ENCODE measurements at places on chromosomes 1 and 21.

DNA sequence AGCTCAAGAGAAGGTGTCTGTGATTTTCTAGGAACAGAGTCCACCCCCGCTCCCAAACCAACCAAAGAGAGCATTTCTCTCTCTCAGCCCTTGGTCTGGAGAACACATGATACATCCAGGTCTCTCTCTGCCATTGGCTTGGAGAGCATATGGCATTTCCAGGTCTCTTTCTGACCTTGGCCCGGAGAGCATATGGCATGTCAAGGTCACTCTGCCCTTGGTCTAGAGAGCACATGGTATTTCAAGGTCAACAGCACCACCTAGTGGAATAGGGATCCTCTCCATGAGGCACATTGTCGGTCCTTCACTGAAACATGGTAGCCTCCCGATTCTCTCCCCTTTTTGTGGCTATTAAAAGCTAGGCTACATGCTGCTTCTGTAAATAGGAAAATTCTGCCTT, 437.7 kb upstream of the OLFM3 start:
- DNase-seq = no peak

GRCh38 chr1:6037338-6037762, 8.3 kb upstream of the KCNAB2 start:
- no peak for DNase-seq

- no peak for DNase-seq
These were observed 17.9 kb upstream of the THEM5 start for GRCh38 chr1:151871284-151872030.

- no peak for DNase-seq
These were observed 1.5 kb downstream of the PAQR6 start for GRCh38 chr1:156246241-156246780.

DNA sequence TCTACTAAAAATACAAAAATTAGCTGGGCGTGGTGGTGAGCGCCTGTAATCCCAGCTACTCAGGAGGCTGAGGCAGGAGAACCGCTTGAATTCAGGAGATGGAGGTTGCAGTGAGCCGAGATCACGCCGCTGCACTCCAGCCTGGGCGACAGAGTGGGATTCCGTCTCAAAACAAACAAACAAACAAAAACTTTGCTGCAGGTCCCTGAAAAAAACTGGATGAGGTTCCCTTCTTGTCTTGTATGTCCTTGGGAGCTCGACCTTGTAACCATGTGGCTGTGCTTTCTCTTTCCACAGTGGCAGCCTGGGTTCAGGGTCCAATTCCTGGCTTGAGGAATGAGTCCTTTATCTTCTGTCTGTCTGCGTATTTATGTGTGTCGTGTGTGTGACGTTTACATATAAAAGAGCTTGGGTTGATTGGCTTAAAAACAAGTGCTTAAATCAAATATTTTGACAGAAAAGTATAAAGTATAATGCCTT, 18.0 kb upstream of the COX20 start:
- no peak for DNase-seq

DNA sequence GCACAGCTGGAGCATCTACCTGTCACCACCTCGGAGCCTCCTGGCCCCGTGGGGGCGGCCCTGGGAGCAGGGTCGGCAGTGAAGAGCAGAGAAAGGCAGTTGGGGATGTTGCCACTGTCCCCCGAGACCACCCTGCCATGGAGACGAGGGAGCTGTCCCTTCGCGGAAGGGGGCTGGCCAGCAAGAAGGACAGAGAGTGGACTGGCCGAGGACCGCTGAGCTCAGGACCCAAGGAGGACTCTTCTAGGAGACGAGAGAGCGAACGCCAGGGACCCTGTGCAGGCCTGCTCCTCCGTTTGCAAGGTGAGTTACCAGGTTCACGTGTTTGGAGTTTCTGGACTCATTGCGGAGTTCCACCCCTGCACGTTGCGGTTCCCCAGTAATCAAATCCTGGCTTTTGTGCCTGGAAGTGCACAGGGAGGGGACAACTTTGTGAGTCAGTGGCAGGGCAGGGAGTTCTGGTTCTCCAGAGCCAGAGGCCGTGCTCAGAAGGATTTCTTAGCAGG, 5.6 kb upstream of the POFUT2 start:
- no peak for DNase-seq

GRCh38 chr1:12711536-12711935, 4.4 kb upstream of the AADACL3 start:
- DNase-seq = no peak

- no peak for DNase-seq
These were observed 18.8 kb upstream of the RGS16 start for GRCh38 chr1:182622901-182623528.

- DNase-seq = no peak
These were observed 52.3 kb upstream of the RAP1GAP start for GRCh38 chr1:21721295-21721985.

- no peak for DNase-seq
These were observed 49.4 kb downstream of the KIF21B start for GRCh38 chr1:200973937-200974657.

DNA sequence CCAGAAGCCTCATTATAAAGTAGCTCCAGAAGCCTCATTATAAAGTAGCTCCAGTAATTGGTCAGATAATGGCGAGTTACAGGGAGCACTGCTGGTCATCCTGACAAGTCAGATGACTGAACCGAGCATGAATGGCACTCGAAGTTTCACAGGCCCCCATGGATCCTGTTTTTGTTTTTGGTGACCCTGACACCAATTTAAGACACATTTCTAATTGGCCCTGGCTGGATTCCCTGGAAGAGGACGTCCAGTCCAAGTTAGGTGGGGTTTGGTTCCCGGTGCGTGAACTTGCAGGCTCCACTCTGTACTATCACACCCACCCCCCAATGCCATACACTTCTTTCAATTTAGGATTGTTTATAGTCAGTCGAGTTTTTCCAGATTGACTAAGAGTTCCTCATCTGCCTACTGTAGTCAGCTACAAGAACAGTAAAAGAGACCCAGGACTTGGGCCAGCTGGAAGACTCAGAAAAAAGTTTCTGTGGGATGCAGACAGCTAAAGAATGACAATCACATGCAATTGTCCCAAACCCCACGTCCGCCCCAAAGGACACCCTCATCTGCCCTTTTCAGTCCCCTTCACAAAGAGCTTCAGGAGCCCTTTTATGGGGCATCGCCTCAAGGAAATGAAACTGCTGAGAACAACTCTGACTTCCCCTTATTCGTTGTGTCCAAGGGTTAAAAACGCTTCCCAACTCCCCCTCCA, 2.7 kb downstream of the DHRS3 start:
- no peak for DNase-seq

- no peak for DNase-seq
These were observed 38.9 kb downstream of the WARS2 start for GRCh38 chr1:119101563-119101962.

GRCh38 chr1:152884966-152885624, 7.0 kb downstream of the SMCP start:
- DNase-seq = no peak

DNA sequence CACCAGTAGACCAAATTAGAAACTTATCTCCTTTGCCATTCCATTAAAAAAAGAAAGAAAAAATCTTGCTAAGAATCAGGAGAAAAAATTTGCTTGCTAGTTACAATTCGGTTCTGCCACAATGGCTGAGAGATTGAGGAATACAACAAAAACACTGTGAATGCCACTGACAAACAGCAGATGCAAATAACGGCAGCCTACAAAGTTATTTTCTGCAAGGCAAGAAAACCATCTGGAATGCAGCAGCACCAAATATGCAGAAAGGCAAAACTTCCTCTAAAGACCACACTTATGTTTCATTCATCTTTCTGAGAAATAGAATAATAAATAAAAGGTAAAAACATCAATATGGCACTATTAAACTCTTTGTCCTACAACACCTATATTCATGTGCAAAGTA, 75.7 kb downstream of the ENAH start:
- no peak for DNase-seq

DNA sequence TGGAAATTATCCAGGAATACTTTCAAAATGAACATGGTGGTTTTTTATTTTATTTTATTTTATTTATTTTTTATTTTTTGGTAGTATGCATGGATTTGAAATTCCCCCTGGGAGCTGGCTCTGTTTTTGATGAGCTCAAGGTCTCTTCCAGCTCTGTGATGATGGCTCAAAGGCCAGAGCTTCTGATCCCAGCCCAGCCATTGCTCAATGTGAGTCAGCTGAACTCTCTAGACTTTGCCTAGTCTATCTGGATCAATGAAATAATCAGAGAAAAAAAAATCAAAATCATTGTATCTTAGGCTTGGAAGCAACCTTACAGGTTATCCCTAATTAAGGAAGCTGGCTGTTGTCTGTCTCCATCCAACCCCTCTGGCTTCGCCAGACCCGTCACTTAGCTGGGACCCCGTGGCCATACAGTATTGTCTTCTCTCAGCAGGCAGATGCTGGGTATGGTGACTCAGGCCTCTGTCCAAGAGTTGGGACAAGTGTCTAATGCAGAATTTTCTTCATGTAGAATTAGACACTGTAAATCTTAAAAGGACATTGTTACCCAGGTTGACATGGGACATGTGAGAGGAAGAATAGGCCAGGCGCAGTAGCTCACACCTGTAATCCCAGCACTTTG, 90.2 kb upstream of the LPGAT1 start:
- DNase-seq = no peak

DNA sequence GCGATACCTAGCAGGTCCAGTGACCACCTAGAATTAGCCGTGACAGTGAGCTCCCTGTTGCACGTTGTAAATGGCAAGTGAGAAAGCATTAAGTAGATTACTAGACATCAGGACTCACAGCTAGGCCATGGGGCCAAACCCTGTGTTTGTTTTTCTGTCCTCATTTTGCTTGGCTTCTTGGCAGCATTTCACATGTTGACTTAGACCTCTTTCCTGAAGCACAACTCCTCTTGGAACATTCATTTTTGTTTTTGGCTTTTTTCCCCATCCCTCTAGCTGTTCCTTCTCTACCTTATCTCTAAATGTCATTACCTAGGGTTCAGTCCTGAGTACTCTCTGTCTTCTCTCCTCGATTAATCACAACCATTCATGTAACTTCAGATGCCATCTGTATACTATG, 16.9 kb upstream of the PTPN14 start:
- DNase-seq = no peak

DNA sequence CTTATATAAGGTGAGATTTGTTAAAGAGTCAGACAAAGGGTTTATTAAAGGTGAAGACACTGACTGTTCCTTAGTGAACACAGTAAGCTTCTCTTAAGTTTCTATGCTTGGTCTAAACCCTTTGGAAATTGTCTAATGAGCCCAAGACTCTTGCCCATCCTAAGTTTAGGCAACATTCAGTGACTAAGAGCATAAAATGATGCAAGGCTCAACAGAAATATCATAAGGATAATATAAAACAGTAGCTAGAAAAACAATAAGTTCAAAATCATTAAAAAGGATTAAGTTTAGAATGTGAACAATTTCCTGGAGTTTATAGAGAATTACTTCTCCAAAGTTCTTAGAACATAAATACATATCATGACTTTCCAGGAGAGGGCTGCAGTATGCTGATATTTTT, 108.9 kb upstream of the PDC start:
- no peak for DNase-seq

- DNase-seq = no peak
These were observed 459 bp downstream of the FOXE3 start for GRCh38 chr1:47416319-47417169.

GRCh38 chr1:145720878-145721671, 1.8 kb downstream of the CD160 start:
- DNase-seq = peak; percentile 57

GRCh38 chr1:224457782-224458144, 23.2 kb upstream of the WDR26 start:
- no peak for DNase-seq

- DNase-seq = no peak
These were observed 247.4 kb downstream of the RHOU start for GRCh38 chr1:228982637-228983036.

GRCh38 chr1:4312024-4312423, 342.4 kb upstream of the AJAP1 start:
- no peak for DNase-seq

GRCh38 chr1:174344162-174344561, 103.6 kb upstream of the GPR52 start:
- DNase-seq = no peak

DNA sequence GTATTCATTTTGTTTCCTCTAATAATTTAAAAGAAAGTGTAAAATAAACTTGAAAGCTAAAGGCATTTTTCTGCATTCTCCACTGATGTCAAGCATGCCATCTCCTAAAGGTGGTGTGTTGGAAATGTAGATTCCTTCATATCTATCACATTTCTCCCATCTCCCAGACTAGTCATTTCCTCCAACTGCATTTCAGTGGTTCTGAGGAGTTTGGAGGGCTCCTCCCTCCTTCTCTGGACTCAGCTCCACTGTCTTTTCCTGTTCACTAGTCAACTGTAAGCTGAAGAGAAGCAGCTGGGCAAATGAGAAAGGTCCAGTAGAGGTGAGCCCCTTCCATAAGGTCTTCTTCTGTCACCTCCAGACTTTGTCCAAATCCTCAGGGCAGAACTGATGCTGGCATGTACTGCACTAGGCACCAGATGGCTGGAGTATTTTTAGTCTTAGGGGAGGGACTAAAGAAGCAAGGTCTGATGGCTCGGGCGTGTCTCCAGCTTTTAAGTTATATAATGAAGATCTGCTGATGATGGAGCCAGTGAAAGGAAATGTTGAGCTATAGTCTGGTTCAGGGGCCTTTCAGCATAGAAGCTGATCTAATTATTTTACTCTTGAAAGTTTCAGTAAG, 186.1 kb downstream of the NTNG1 start:
- no peak for DNase-seq

DNA sequence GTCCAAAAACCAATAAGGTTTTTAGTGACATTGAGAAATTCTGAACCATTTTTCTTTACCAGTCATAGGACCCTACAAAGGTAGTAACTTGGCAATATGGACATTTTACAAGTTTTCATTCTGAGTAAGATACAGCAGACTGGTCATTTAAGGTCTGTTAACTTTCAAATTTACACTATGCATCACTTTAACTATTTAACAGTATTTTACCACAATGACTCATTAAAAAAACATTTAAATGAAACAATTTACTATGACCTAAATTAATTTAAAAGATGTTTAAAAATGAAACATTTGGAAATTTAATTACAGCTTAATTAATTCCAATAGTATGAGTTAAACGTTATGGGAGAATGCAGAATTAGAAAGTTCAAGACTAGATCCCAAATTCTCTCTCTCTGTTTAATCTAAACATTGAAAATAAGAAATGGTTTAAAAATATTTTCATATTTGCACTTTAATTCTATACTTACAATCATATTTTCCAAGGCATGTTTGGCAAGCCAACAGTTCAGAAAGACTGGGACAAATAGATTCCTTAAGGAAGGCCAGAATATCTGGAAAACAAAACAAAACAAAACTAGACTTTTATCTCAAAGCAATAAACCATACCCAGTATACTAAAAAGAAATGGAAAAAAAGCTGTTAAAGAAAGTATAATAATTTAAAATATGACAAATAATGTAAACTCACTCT, 140.9 kb downstream of the KCNT2 start:
- no peak for DNase-seq

- no peak for DNase-seq
These were observed 4.1 kb downstream of the CROCC start for GRCh38 chr1:16925635-16926490.

DNA sequence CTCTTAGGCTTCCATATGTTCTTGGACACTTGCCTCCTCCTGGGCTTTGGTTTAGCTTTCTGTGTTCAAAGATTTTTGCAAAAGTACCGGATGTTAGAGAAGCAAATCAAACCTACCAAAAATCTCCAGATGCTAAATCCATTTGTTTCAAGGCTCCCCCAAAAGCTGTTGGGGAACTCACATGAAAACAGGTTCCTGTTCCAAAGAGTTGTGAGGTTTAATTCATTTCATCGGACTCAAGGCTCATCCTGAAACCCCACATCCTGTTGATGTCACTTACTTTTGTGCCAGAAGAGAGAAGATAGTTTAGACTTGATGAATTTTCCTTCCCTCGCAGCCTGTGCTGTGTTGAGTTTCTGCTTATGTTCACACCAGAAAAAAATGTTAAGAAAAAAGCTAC, 41.7 kb upstream of the RXRG start:
- no peak for DNase-seq

Data from stimulated activated CD4-positive, alpha-beta T cell treated with anti-CD3 and anti-CD28 coated beads, Interleukin-1b, Interleukin-23, amount 100 ng/mL, for 1 hour (primary cell).